ENCODE measurements at places on chromosomes 4 and X. TPM values are rescaled to one million over a fixed set of nuclear protein-coding genes. Genes with fewer than 3 reads are reported as not detected.

The MTM1 gene
- 15.4 TPM for total RNA-seq

The PRR32 gene
- total RNA-seq = not detected

The EPHA5 gene
- 0.24 TPM for total RNA-seq

The RASSF6 gene
- total RNA-seq = 15.6 TPM

The USP27X gene
- 3.0 TPM for total RNA-seq

The SYN1 gene
- total RNA-seq = 0.89 TPM

The POU3F4 gene
- total RNA-seq = not detected

The RRH gene
- not detected for total RNA-seq

The PABPC1L2B gene
- total RNA-seq = not detected

The CYLC1 gene
- not detected for total RNA-seq

The ZDHHC15 gene
- total RNA-seq = 0.65 TPM

The TEC gene
- total RNA-seq = 4.1 TPM

The ARHGAP24 gene
- total RNA-seq = 28.7 TPM

The TMA16 gene
- total RNA-seq = 26.6 TPM

The ETDA gene
- not detected for total RNA-seq

GRCh38 chr4:189060104-189060503, 880.6 kb upstream of the FRG1 start:
- no peak for DNase-seq

GRCh38 chr4:10207116-10207515, 90.5 kb upstream of the WDR1 start:
- no peak for DNase-seq

GRCh38 chr4:24639714-24640113, 55.4 kb upstream of the DHX15 start:
- DNase-seq = no peak

- no peak for DNase-seq
These were observed 23.1 kb upstream of the AR start for GRCh38 chrX:67520671-67521070.

DNA sequence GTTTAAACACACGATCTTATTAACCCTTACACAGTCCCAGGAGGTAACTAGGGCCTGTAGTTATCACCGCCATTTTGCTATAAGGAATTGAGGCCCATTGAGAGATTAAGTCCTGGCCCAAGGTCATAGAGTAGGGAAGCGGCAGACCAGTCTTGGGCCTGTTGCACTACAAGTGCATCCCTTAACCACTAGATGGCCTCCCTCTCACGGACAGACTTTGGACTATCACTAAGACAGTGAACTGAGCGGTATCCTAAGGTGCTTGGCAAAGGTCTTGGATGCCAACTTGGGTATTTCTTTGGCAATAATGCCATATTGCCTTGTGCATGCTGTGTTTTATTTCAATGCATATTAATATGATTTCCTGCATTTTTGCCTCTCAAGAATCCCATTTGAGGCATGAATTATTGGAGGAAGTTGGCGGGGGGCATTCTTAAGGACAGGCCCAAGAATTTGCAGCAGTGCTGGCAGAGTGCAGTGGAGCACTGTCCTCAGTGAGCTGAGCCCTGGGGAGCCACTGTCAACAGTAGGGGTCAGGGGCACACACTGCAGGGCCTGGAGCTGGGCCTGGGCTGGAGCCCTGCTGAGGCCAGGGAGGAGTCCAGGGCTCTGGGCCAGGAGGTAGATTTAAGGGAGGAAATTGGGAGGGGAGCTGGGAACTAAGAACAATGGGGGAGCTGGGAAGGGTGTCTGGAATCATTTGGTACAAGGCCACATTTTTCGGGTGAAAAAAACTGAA, 147.4 kb downstream of the SMIM20 start:
- DNase-seq = no peak

- DNase-seq = peak; percentile 78
These were observed 143.9 kb downstream of the BCOR start for GRCh38 chrX:39953879-39954278.

GRCh38 chr4:70979445-70980008, 13.9 kb upstream of the DCK start:
- DNase-seq = no peak

DNA sequence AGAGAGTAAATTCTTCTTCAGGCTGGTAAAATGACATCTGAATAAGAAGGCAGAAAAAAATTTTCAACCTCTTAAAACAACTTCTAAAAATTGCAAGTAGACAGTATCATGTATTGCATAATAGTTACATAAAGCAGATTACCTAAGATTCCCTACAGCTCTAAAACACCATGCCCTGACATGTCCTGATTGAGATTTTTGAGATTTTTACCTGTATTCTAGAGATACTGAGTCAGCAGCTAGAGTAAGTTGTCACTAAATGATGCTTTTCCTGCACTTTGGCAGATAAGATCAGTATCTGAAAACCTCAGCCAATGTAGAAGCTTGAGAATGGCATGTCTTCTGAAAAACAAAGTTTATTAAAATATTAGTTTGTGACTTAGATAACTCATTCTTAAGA, 713.6 kb downstream of the CCSER1 start:
- DNase-seq = no peak

DNA sequence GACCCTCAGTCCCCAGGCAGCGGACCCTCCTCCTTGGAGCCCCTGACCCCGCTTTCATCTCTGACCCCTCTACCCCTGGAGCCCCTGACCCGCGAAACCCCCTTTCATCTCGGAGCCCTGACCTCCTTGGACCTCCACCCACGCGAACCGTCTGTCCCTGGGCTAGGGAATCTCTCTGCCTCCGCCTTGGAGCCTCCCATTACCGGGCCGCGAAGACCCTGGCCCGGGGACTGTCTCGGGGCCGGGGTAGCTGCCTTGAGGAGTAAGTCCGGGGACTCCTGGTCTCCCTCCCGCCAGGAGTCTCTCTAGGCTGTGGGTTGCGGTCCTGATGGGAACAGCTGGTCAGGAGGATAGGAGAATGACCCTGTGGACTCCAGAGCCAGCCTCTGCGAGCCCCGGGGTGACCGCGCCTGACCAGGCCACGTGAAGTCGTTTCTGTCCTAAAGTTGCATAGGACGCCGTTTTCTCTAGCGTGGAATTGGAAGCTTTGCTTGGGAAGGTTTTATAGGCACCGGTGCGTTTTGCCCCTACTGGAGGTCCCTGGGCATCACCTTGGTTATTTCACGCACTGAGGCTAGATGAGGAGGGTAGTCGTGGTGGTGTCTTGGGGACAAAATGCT, 824 bp downstream of the TBC1D14 start:
- no peak for DNase-seq

GRCh38 chrX:7019555-7019954, 128.0 kb upstream of the STS start:
- no peak for DNase-seq

DNA sequence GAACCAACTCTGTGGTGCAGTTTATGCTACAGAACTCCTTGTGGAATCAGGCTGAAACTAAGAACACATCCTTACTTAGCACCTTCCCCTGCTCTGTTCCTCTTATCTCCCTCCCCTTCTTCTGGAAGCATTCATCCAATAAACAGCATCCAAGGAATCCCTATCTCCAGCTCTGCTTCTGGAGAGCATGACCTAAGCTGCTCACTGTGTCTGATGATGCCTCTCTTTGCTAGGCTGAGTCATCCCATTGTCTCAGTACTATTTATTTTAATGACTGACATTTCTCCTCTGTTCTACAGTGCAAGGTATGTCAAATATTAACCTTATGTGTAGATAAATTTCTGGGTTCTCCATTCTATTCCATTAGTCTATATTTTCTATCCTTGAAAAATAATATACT, 71.2 kb downstream of the BEND2 start:
- no peak for DNase-seq

- DNase-seq = no peak
These were observed 2.7 kb downstream of the NALF2 start for GRCh38 chrX:69506617-69507499.

DNA sequence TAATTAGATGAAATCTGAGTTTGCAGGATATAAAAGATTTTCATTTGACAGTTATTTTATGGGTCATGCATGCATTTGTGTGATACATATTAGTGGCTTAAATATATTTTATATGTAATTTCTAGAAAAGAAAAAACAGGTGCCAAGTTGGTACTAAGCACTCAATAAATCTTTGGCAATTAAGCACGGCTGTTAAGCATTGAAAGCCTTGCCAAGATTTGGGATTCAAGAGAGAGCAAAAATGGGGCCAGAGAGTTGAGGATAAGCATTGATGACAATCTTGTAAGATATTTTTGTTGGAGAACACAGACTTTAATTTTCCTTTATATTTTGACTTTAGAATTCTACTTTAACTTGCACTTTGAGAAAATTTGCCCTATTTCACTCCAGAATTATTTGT, 249.8 kb upstream of the MAD2L1 start:
- DNase-seq = no peak

DNA sequence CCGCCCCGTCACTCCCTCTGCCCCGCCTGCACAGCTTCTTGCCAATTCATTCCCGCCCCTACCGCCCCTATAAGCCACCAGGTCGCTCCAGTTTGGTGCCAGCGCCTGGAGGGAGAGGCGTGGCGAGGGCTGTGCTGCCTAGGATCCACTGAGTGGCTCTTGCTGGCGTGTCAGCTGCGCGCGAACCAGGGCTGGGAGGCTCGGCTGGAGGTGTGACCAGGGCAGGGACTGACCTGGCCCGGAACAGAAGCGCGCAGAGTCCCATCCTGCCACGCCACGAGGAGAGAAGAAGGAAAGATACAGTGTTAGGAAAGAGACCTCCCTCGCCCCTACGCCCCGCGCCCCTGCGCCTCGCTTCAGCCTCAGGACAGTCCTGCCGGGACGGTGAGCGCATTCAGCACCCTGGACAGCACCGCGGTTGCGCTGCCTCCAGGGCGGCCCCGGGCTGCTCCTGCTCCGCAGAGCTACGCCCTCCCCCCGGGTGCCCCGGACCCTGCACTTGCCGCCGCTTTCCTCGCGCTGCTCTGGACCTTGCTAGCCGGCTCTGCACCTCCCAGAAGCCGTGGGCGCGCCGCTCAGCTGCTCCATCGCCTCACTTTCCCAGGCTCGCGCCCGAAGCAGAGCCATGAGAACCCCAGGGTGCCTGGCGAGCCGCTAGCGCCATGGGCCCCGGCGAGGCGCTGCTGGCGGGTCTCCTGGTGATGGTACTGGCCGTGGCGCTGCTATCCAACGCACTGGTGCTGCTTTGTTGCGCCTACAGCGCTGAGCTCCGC, at the start of gene GPR78:
GPR78 (plus strand) TSS at position 72 of the 773 bp plus-strand sequence; CDS start at position 663, 591 bp downstream.
- DNase-seq = peak; percentile 73

- DNase-seq = no peak
These were observed 24.7 kb downstream of the SH3KBP1 start for GRCh38 chrX:19862634-19863211.

GRCh38 chr4:74659576-74660411, 134.5 kb downstream of the BTC start:
- no peak for DNase-seq

DNA sequence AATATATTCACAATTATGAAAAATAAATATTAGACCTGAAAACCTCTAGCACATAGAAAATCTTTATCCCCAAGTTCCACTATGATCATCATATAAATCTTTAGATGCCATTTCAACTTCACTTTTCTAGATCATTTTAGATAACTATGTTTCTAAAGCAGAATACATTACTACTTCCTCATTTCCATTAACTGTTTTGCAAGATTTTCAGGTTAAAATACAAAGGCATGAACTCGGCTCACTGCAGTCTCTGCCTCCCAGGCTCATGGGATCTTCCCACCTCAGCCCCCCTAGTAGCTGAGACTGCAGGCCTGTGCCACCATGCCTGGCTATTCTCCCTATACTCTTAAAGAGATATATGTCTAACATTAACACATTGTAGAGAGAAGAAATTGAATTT, 1365.9 kb upstream of the AGA start:
- DNase-seq = no peak

DNA sequence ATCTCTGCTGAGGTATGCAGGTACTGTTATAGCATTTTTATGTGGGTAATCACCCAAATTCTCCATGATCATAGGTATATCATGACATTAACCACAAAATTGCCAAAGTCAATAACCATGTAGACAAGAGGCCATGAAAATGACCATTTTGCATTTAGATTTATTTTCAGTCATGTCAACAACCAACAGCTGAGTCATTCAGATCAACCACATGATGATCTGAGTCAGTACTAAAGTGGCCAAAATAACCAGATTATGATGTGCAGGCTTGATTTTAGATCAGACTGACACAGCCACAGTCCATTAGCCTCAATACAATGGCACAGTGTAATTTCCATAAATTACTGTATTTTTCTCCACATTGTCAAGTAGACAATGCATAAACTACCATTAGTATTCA, 240.5 kb downstream of the GRIA3 start:
- no peak for DNase-seq

GRCh38 chr4:147336252-147336651, 144.6 kb upstream of the EDNRA start:
- DNase-seq = no peak

- DNase-seq = no peak
These were observed 328.2 kb downstream of the DKK2 start for GRCh38 chr4:106707776-106708463.

- DNase-seq = no peak
These were observed 18.9 kb upstream of the SMIM10 start for GRCh38 chrX:134971926-134972325.

DNA sequence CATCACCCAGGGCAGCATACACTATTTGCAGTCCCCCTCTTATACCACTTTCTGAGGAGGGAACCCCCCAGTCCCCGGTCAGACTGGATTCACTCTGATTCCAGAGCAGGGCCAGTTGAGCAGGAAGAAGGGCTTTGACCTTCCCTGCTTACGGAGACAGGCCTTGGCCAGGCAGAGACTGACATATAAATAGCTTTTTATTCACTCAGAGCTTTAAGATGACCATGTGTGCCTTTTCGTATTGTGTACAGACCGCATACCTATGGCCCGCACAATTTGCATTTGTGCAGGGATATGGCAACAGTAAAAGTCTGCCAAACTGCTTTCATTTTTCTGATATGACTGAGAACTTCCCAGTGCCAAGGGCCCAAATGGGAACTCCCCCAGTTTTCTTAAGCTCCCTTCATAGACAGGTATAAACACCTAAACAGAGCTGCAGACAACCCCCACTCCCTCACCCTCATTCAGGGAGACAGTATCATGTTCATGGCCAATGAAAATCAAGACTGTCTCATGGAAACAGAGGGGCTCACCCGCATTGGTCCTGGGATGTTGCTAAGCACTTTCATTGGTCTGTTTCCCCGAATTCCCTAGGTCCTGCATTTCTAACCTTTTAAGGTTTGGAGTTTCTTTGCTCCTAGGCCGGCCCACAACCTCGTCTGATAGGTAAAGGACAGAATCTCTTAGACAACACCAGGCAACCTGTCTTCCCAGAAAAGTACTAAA, 86.0 kb downstream of the RTL5 start:
- DNase-seq = no peak

GRCh38 chr4:10051517-10052135, 30.3 kb upstream of the SLC2A9 start:
- no peak for DNase-seq

GRCh38 chr4:126958482-126958881, 674.3 kb upstream of the INTU start:
- DNase-seq = no peak

DNA sequence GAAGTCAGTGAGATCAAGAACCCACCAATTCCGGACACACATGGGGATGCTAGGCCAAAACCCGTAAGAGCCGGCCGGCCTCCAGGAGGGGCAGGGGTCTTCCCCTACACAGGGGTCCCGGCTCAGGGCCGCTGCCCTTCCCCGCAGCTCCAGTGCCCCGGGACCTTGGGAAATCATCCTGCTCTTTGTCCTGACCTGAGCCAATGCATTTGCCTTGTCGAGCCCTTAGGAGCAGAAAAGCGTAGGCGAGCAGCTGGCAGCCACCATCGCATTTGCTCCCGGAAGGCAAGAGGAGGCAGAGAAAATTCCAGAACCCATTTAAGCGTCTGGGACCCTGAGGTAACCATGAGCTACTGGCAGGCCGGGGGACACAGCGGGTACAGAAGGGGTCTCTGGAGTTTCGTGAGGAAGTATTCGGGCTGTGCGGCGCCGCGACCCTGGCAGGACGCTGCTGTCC, 7.4 kb upstream of the TNIP2 start:
- DNase-seq = no peak

Data from suprapubic skin (tissue), 4 donors.